ENCODE measurements at places on chromosomes 3 and 15. TPM values are rescaled to one million over a fixed set of nuclear protein-coding genes. Genes with fewer than 3 reads are reported as not detected.

ECE2 gene
- total RNA-seq, result not detected

CHRFAM7A gene
- 12.7 TPM for total RNA-seq

- no peak overlapping the region for H3K27ac ChIP-seq
- no peaks in the 10 kb centered on the region for H3K36me3 ChIP-seq
- H3K4me1 ChIP-seq, result no peaks in the 10 kb centered on the region
- no peaks in the 10 kb centered on the region for H3K27me3 ChIP-seq
- no peak for DNase-seq
- H3K4me3 ChIP-seq, result no peak overlapping the region
Measured at GRCh38 chr3:144200466-144200865, 228.8 kb downstream of the DIPK2A start.

- H3K4me3 ChIP-seq, result no peak overlapping the region
- peaks cover 8% of the 10 kb centered on the region for H3K36me3 ChIP-seq
- no peak for DNase-seq
- H3K27me3 ChIP-seq, result no peaks in the 10 kb centered on the region
- no peaks in the 10 kb centered on the region for H3K4me1 ChIP-seq
- no peak overlapping the region for H3K27ac ChIP-seq
Measured at GRCh38 chr3:19972054-19972453, 25.2 kb downstream of the RAB5A start.

DNA sequence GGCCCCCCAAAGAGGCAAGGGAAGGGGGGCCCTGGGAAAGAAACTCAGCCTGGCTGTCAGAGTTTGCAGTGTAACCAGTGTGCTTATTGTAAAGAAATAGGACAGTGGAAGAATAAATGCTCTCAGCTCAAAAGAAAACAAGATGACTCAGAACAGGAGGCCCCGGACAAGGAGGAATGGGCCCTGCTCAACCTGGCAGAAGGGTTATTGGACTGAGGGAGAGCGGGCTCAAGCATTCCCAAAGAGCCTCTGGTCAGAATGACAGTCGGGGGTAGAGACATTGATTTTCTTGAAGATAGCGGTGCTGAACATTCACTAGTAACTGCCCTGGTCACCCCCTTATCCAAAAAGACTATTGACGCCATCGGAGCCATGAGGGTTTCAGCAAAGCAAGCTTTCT, 100.4 kb upstream of the OSBPL11 start:
- DNase-seq, result no peak
- no peaks in the 10 kb centered on the region for H3K27me3 ChIP-seq
- no peak overlapping the region for H3K27ac ChIP-seq
- H3K4me1 ChIP-seq, result no peaks in the 10 kb centered on the region
- H3K36me3 ChIP-seq, result no peaks in the 10 kb centered on the region

All from neural crest cell (in vitro differentiated cells).